ENCODE measurements at places on chromosomes 5 and 9.

DNA sequence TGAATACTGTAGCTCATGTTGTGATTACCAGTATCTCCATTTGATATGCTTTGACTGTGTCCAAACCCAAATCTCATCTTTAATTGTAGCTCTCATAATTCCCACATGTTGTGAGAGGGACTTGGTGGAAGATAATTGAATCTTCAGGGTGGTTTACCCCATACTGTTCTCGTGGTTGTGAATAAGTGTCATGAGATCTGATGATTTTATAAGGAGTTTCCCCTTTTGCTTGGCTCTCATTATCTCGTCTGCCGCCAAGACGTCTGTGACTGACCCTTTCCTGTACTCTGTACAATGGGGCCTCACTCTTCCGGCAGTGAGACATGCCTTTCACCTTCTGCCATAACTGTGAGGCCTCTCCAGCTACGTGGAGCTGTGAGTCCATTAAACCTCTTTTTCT is 59.3 kb downstream of the TRIO start:
- DNase-seq, result no peak

GRCh38 chr9:124004593-124004992 is 7.0 kb upstream of the LHX2 start:
- DNase-seq, result no peak

- DNase-seq, result no peak
Observed at GRCh38 chr9:133058071-133058470, 3.7 kb upstream of the CEL start.

- no peak for DNase-seq
Observed at GRCh38 chr5:82513738-82514137, 235.6 kb upstream of the RPS23 start.

- no peak for DNase-seq
Observed at GRCh38 chr5:158463938-158464337, 605.0 kb upstream of the CLINT1 start.

DNA sequence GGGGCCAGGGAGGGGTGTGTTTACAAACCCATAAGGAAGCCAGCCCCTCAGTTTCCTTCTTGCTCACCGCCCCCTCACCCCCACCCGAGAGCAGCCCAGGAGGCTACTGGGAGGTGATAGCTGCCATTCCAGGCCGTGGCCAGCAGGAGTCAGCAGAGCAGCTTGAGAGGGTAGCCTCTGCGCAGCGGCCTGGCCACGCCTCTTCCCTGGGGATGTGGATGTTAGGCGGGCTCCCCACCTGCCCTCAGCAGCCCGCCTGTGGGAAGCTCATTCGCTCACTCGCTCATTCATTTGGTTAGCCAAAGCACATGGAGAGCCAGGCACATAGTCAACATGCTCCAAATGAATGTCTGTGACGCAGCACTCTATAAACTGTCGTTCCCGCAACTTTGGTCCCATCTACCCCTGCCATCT is 6.1 kb upstream of the DPM2 start:
- DNase-seq, result peak; percentile 86

DNA sequence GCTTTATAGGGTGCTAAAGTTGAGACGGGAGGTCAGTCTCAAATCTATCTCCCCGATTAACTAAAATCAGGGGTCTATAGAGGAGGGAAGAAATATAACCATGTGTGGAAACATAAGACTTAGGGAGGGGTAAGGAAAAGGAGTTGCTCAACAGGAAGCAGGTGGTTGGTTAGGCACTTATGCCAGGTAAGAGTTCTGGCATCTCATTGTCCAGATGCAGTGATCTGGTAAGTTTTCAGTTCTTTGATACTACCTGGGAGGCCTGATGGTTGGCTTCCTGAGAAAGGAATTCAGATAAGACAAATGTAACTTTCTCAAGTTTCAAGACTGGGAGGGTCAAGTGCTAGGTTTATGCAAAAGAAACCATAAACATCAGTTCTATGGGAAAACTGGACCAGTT is 47.7 kb downstream of the CERT1 start:
- DNase-seq, result no peak

GRCh38 chr5:180521591-180521990 is 27.4 kb downstream of the CNOT6 start:
- DNase-seq, result no peak

Data from NCI-H510A (cell line).